ENCODE measurements at places on chromosomes 5 and 9.

- no peak for DNase-seq
Observed at GRCh38 chr5:133121611-133122150, 69.9 kb downstream of the HSPA4 start.

DNA sequence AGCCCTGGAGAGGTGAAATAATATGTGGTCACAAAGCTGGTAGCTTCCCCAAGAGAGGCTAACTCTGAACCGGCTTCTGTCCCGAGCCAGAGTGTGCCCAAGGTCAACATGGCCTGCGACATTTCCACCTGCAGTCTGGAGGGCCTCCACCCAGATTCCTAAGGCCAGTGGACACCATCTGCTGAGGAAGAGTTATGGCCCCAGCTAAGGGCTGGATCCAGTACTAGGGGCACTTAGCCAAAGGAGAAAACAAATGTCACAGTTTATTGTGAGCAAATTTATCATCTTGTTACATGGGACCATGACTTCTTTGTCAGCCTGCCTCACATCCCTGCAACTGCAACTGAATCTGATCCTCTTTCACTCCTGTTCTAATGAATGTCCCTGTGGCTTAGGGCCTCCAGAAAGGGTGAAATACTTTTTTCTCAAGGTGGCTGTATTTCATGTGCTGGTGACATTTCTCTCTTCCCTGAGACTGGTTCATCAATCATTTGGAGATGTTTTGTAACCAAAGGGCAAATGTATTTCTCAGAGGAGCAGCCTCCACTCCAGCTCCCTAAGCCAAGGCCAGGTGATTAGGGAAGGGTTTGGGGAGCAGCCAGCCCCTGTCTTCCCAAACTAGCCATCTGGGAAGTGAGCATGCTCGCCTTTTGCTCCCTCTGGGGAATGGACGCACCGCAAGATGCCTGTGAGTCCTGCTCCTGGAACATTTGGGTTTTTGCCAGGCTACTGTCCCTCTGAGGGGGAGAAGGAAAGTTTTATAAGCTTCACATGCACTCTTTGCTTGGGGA is 148.3 kb downstream of the CMYA5 start:
- DNase-seq, result no peak

GRCh38 chr5:162068412-162068811 is 839 bp downstream of the GABRG2 start:
- DNase-seq, result no peak

DNA sequence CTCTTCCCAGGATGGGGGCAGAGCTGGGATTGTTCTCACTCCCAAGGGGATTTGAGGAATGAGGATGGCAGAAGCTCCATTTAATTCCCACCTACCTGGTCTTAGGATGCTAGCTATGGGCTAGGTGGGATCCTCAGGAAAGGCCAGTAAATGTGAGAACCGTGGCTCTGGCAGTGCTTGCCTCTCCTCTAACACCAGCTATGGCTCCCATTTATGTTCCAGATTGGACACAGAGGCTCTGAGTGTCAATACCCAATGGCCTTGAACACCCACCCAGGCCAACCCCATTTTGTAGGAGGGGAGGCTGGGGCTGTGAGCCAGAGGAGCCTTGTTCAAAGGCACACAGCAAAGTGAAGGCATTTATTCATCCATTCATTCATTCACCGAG is 10.2 kb upstream of the DAB2IP start:
- DNase-seq, result no peak

GRCh38 chr5:27381686-27382085 is 343.3 kb upstream of the CDH9 start:
- DNase-seq, result no peak

DNA sequence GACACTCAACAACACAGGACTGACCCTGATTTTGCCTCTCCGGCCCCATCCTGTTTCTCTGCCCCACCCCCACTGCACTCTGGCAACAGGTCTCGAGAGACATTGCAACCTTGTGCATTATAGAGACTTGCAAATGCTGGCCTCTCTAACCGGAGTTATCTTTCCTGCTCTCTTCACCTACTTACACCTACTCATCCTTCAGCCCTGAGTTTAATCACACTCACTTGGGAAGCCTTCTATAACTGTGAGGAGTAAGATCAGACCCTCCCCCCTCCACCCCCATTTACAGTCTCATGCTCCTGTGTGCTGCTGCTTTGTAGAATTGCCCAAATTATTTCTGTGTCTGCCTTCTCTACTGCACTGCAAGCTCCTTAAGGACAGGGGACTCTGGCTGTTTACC is 42.8 kb downstream of the WWC1 start:
- DNase-seq, result no peak

DNA sequence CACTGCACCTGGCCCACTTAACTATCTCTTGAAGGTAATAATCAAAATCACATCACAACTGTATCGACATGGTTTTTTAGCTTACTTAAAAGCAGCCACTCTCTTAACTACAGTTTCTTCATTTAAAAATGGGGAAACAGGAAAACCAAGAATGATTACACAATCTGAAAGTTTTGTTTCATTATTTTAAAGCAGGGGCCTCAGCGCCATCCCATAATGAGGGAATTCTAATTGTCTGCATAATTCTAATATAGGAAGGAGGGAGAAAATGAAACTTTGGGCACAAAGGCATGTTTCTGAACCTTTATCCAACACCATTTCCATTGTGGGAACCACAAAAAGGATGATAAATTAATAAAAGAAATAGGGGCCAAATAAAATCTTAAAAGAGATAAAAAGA is 7.6 kb downstream of the HACD4 start:
- DNase-seq, result no peak

- no peak for DNase-seq
Observed at GRCh38 chr5:157109744-157110143, 900 bp upstream of the HAVCR2 start.

DNA sequence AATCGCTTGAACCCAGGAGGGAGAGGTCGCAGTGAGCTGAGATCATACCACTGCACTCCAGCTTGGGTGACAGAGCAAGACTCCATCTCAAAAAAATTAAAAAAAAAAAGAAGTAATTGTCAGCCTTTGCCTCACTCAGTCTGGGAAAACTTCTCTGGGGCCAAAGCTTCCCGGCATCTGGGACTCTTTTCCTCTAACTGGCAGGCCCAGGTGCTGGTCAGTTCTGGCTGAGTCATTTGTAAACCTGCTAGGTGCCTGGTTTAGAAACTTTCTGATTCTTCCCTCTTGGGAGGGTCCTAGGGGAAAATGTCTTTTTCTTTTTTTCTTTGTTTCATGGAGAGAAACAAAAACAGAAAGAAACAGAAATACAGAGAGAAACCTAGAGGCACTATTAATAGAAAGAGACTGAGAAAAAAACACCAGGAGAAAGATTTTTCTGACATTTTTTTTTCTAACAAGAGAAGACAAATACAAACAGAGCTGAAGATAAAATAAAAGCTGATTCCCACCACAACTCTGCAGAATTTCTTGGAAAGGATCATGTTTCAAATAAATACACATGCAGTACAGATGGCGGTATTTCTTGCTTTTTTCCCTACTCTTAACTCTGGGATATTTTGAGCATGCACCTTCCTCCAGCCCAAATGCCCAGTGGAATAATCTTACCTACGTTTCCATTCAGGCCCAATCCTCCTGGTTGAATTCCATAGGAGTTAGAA is 22.1 kb upstream of the UBAP2 start:
- no peak for DNase-seq
